ENCODE measurements at places on chromosomes 3 and 15.

- DNase-seq, result no peak
Observed at GRCh38 chr3:182609575-182610156, 183.6 kb upstream of the ATP11B start.

DNA sequence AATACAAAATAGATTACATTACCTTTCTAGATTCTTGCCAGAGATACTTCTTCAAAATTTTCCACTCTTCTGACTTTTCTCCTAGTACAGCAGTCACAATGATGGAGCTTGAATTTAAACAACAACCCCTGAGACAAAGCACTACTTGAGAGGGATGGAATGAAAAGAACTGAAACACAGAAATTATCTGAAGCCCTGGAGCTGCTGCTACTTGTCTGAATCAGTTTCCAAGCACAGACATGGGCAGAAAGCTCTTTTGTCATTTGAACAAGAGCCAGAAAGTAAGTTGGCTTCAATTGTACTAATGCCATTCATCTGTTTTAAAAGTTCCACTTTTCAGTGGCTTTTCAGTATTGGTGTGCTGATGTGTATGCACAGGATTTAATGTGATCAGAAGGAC lies 718.5 kb upstream of the ARPP21 start:
- no peak for DNase-seq

GRCh38 chr15:63848879-63849551 lies 15.3 kb upstream of the HERC1 start:
- no peak for DNase-seq

DNA sequence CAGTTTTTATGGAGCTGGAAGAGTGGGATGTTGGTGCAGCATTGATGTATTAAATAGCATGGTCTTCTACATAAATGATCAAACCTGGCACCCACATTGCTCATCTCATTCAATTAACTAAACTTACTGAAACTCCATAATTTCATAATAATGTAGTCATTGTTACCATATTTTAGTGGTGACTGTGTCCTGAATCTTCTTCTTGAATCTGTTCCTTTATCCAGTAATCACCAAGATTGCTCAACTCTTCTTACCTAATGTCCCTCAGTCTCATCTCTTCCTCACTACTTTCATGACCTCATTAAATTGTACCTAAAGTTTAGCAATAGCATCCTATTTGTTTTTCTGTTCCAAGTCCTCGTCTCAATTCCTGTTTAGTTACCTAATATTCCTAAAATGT lies 69.8 kb downstream of the FGF7 start:
- peak; percentile 93 for DNase-seq

- DNase-seq, result no peak
Observed at GRCh38 chr15:52159645-52160044, 31.5 kb downstream of the GNB5 start.

- no peak for DNase-seq
Observed at GRCh38 chr15:78052001-78052401, 25.5 kb downstream of the TBC1D2B start.

- DNase-seq, result no peak
Observed at GRCh38 chr3:12409684-12410596, 74.3 kb upstream of the TSEN2 start.

GRCh38 chr3:66565301-66565700 lies 64.5 kb upstream of the LRIG1 start:
- no peak for DNase-seq

DNA sequence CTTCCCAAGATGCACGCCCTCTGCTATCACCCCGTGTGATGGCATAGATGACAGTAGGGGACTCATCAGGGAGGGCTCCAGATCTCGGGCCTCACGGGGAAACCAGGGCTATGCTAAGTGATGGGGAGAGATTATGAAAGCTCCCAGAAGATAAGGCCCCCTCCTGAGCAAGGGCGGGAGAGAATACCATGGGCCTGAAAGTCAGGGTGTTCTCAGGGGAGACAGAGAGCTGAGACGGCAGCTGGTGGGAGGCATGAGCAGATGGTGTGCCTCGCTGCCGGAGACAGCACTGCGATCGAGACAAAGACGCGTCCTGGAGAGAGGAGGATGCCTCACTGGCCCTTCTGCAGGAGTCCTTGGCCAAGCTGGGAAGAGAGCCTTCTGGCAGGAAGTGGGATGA lies 106.5 kb upstream of the ADPGK start:
- no peak for DNase-seq

DNA sequence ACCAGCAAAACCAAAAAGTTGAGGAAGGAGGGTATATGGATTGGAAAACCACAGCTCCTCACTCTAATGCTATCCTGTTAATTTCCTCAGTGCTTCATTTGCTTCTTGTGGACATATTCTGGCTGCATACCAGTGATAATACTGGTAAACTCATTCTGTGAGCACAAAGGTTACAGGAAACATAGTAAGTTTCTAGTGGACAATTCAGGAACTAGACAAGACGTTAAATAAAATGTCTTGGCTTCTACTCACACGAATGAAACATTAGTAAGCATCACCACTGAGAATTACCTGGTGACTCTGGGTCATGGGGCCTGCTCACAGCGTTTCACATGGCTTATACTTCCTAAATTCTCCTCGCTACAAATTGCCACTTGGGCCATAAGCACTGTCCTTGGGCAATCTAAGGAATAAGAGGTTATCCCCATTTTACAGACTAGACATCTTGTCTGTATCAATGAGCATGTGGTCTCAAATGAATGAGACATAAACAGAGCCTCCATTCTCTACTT lies 20.1 kb upstream of the PPIB start:
- DNase-seq, result no peak

- DNase-seq, result no peak
Observed at GRCh38 chr3:46908986-46909534, 31.5 kb downstream of the PTH1R start.

- no peak for DNase-seq
Observed at GRCh38 chr3:45368382-45368781, 20.0 kb upstream of the LARS2 start.

DNA sequence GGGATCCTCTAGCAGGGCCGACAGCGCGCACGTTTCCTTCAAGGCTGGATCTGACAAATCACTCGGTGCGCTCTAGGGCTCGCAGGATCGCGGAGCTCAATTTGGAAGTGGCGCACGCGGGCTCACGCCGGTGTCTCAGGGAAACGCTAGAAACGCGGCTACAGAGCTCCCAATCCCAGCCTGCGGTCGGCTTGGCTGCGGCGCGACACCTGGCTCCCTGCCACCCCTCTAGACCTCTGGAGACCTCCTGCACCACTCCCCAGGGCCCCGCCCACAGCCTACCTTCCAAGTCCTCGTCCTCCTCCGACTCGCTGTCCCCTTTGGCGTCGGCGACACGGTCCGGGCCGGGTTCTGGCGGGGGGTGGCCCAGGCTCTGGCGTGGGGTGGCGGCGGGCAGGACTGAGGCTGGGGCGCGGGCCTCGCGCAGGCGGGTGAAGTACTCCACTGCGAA lies 596 bp downstream of the PRKAR2A start:
- DNase-seq, result peak; percentile 74

GRCh38 chr3:63988943-63989342 lies 34.4 kb downstream of the PSMD6 start:
- DNase-seq, result no peak

- DNase-seq, result peak; percentile 34
Observed at GRCh38 chr15:25930931-25931330, 67.8 kb upstream of the ATP10A start.

DNA sequence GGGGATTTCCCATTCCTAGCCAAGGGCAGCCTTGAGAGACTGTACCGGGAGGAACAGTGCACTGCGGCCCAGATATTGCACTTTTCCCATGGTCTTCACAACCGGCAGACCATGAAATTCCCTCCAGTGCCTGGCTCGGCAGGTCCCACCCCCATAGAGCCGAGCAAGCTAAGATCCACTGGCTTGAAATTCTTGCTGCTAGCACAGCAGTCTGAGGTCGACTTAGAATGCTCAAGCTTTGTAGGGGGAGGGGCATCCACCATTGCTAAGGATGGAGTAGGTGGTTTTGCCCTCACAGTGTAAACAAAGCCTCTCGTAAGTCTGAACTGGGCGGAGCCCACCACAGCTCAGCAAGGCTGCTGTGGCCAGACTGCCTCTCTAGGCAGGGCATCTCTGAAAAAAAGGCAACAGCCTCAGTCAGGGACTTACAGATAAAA lies 156.3 kb downstream of the FRMD5 start:
- no peak for DNase-seq

- DNase-seq, result no peak
Observed at GRCh38 chr3:141044695-141045641, 6.2 kb upstream of the SPSB4 start.

GRCh38 chr3:143237077-143237627 lies 117.6 kb downstream of the CHST2 start:
- DNase-seq, result peak; percentile 20
